ENCODE measurements at places on chromosomes 12 and 14. TPM values are rescaled to one million over a fixed set of nuclear protein-coding genes. Genes with fewer than 3 reads are reported as not detected.

- DNase-seq = no peak
These were observed 273.1 kb downstream of the TMTC2 start for GRCh38 chr12:82959821-82960220.

PLEKHG7 gene
- not detected for total RNA-seq

GRCh38 chr14:72550513-72550912, 343.4 kb downstream of the DPF3 start:
- DNase-seq = no peak

GNB3 gene
- 0.83 TPM for total RNA-seq

All from right atrium auricular region (tissue), 2 donors.